ENCODE measurements at places on chromosomes 11 and 22.

- no peak for DNase-seq
- H3K27me3 ChIP-seq, result no peaks in the 10 kb centered on the region
- H3K4me3 ChIP-seq, result no peak overlapping the region
- no peaks in the 10 kb centered on the region for H3K36me3 ChIP-seq
- no peak overlapping the region for H3K27ac ChIP-seq
- H3K4me1 ChIP-seq, result no peaks in the 10 kb centered on the region
Observed at GRCh38 chr11:113465786-113466185, 9.4 kb downstream of the DRD2 start.

GRCh38 chr11:79055856-79056631, 384.8 kb downstream of the TENM4 start:
- H3K27ac ChIP-seq, result no peak overlapping the region
- H3K27me3 ChIP-seq, result no peaks in the 10 kb centered on the region
- DNase-seq, result no peak
- H3K4me1 ChIP-seq, result no peaks in the 10 kb centered on the region

DNA sequence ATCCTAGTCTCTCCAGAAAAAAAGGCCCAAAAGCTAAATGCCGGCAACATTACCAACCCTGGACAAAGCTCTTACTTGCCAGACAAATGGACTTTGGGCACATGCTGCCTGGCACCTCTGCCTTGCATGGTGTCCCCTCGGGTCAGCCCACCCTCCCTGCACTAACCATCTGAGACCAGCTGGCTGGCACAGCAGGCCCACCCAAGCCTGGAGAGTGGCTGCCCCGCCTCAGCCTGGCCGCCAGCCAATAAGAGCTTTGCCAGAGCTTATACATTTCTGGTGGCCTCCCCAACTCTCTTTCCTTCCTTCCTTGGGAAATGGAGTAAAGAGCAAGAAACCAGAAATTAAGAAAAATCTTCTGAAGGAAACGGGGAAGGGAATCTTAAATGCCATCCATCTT, 24.5 kb downstream of the MCHR1 start:
- no peak for DNase-seq
- no peaks in the 10 kb centered on the region for H3K36me3 ChIP-seq
- no peaks in the 10 kb centered on the region for H3K4me1 ChIP-seq
- H3K4me3 ChIP-seq, result no peak overlapping the region

GRCh38 chr11:2803186-2804091, 82.1 kb downstream of the CDKN1C start:
- H3K27ac ChIP-seq, result no peak overlapping the region
- H3K4me1 ChIP-seq, result peaks cover 22% of the 10 kb centered on the region
- H3K27me3 ChIP-seq, result no peaks in the 10 kb centered on the region
- H3K36me3 ChIP-seq, result no peaks in the 10 kb centered on the region
- peak; percentile 3 for DNase-seq

- no peak for DNase-seq
- no peaks in the 10 kb centered on the region for H3K27me3 ChIP-seq
- H3K36me3 ChIP-seq, result no peaks in the 10 kb centered on the region
- H3K27ac ChIP-seq, result no peak overlapping the region
- H3K4me1 ChIP-seq, result peaks cover 24% of the 10 kb centered on the region
- no peak overlapping the region for H3K4me3 ChIP-seq
Observed at GRCh38 chr11:2287091-2287490, 14.6 kb downstream of the C11orf21 start.

DNA sequence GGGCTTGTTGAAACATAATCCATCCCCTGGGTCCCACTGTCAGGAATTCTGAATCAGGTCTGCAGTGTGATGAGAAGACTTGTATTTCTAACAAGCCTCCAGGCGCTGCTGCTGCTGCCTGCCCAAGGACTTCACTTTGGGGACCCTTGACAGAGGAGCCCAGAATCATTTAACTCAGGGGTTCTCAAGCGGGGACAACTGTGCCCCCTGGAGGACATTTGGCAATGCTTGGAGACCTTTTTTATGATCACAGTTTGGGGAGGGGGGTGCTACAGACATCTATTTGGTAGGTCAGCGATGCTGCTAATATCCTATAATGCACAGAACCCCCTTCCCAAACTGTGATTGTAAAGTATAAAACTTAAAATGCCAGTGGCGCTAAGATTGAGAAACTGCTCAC, 312.8 kb downstream of the OPCML start:
- DNase-seq, result no peak
- H3K4me3 ChIP-seq, result no peak overlapping the region
- no peaks in the 10 kb centered on the region for H3K36me3 ChIP-seq
- H3K27ac ChIP-seq, result no peak overlapping the region
- no peaks in the 10 kb centered on the region for H3K4me1 ChIP-seq
- H3K27me3 ChIP-seq, result no peaks in the 10 kb centered on the region

DNA sequence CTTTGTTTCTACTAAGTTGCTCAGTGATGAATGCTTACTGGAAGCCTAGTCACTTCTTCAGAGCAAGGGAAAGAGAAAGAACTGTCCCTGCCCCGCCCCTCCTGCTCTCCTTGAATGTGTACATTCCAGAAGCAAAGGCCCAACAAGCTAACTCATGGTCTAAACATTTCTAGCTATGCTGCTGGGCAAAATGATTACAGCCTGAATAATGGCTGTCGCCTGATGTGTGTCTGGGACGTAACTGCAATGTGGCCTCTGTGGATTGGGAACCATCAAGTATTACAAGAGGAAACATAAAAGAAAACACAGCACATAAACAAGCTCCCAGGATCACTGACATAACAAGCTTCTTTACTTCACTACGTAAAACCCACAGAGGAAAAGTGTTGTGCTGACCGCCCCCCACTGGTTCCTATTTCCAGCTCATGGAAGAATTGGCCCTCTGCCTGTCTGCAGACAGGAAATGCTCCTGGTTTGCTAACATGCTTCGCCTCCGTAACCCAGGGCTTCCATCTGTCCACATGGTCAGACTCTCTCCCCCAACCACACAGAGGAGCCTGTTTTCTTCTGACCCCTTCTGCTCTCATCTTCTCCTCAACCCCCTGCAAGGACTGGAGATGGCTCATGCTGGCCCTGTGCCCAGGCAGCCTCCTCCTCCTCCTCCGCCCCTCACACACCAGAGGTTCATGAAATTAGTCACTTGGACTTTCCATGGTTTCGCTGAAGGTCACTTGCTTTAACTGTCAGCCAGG, 187.2 kb downstream of the MAML2 start:
- peaks cover 11% of the 10 kb centered on the region for H3K4me1 ChIP-seq
- no peaks in the 10 kb centered on the region for H3K27me3 ChIP-seq
- H3K27ac ChIP-seq, result peak overlapping the region; percentile 5
- H3K36me3 ChIP-seq, result no peaks in the 10 kb centered on the region

DNA sequence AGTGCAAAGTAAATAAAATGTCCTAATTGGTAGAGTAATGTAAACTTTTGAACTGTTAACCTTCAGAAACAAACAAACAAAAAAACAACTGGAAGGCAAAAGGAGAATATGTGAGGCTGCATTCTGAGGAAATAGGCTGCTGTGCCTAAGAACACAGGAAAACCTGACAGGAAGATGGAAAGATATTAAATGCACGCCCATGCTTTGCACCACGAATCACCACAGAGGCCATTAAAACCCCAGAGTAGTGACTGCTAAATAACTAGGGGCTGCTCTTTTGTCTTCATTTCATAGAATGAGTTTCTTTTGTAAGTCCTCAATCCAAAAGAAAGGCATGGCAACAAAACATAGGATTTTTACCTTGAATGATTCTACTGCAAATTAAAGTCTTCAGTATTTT, 436.0 kb downstream of the RAB38 start:
- H3K27me3 ChIP-seq, result no peaks in the 10 kb centered on the region
- H3K27ac ChIP-seq, result no peak overlapping the region
- no peak for DNase-seq
- H3K4me3 ChIP-seq, result no peak overlapping the region

Measured in body of pancreas (tissue), 4 donors.